Activated CD4-positive, alpha-beta T cell treated with anti-CD3 and anti-CD28 coated beads, Interleukin-2, amount 50 U/mL, for 48 hours (primary cell): ENCODE measurements at places on chromosomes 12 and 14.
A peak's percentile ranks its signal among the peaks of the same experiment; 100 is the strongest.

DNA sequence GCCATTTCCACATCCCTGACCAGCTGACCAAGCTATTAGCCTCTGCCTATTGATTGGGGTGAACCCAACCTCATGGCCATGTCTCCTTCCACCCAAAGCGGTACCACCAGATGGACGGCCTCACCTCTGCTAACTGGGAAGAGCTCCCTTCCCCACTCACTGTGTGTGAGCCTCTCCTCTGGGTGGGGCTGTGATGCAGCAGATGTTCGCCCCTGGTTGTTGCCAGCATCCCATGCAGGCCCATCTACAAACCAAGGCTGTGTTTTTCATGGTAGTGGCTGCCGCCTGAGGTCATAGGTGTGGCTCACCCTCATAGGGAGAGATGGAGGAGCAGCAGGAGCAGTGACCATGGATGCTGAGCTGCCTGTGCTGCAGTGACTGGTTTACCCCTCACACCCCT, 47.6 kb upstream of the RD3L start:
- DNase-seq, result no peak

DNA sequence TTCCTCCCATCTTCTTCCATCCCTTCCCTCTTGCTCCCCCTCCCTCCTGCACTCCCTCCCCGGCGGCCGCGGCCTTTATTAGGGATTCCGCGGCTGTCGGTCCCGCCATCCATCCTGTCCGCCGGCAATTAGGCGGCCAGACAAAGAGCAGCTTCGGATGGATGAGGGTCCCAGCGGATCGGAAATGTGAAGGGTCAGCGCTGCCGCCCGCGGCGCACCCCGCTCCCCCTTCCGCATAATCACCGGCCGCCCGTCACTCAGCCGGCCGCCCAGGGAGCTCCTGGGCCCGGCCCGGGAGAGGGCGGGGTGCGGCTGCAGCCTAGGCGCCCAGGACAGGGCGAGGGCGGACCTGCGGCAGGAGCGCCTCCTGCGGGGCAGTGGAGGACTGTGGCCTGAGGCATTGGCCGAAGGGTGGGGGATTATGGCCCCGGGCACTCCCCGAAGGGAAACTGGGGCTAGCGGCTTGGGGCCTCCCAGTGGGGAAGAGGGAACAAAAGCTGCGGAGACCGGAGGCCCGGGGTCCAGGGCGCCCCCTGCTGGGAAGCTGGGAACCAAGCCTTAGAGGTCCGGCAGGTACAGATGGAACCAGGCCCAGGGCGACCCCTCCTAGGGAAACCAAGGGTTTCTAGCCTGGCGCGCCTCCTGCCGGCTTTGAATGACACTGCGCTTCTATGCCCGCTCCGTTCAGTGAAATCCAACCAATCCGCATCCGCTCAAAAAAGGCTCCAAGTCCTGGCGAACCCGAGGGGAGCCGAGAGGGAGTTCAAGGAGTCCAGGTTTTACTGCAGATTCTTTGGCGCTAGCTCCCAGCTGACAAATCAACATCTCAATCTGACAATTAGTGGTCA, 4.4 kb upstream of the DNAJC22 start:
- DNase-seq, result peak; percentile 93

DNA sequence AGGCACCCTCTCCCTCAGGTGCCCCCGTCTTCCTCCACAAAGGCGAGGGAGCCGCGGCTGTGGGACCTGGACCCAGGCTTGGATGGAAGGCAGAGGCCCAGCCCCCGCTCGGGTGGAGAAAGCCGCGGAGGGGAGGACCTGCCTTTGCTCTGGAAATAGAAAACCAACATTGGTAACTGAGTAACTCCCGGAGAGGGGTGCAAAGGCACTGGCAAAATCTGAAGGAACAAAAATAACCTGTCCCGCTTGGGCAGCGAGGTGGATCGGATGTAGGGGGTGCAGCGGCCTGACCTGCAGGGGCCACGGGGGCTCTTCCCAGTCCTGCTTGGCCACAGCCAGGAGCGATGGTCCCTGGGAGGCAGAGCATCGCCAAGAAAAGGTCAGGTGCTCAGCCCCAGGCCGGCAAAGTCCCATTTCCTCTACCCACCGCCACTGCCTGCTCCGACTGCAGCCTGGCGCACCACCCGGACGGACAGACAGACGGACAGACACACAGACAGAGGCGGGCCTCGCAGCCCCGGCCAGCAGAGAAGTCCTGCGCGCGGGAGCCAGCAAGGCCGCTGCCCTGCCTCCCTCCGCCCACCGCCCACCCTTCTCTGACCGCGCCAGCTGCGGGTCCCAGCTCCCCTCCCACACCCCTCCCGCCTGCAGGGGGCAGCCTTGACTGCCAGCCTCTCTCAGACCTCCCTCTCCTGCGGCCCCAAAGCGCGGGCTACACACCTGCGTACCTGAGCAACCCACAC, 21.4 kb upstream of the TMEM106C start:
- DNase-seq, result peak; percentile 64

GRCh38 chr14:72888192-72888591, 5.7 kb downstream of the DPF3 start:
- no peak for DNase-seq

DNA sequence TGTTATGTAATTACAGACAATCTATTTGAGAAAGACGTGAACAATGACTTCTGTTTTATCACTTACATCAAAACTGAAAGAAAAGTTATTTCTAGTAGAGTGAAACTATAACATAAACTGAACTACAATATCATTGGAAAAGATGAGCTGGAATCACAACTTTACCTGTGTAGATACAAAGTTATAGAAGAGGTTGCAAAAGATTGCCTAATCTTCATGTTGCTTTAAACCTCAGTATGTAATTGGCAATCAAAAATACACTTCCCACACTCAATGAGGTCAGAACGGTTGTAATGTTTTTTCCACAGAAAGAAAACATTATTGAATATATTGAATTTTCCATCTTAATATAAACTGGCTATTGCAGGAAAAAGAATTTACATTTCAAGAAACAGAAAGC, 37.7 kb upstream of the GXYLT1 start:
- DNase-seq, result no peak
